ENCODE measurements at places on chromosomes 16 and 17.

- no peak for DNase-seq
Observed at GRCh38 chr17:63222655-63223054, 223.5 kb downstream of the CYB561 start.

DNA sequence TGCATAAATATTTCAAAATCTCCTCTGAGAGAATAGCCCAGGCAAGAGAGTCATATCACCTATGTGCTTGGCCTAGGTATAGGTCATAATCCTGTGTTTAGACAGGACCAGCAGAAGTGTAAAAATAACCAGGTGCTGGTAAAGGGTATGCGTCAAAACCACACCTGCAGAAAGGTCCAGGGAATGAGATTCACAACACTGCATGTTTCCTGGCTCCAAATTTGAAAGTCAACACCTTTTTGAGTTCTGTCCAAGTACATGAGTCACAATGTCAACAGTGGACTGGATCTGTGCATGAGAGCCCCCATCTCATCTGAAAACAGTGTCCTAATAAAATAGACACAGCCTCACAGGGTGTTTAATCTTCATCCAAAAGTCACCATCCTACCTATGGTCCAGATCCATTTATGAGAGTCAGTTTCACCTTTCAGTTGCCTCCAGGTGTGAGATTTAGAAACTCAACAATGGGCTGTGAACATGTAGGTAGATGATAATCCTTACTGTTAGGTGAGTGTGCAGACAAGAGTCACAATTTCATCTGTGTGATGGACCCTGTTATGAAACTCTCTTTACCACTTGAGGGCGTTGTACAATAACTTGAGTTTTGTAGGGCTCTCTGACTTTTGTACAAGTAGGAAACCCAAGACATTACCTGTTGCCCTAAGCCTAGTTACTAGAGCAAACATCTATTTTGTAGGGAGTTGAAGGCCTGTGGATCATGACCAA lies 2100.7 kb downstream of the TP53TG3F start:
- DNase-seq = no peak

- no peak for DNase-seq
Observed at GRCh38 chr16:2739625-2740430, 12.6 kb upstream of the SRRM2 start.

- peak; percentile 62 for DNase-seq
Observed at GRCh38 chr16:57475711-57476339, 10.5 kb downstream of the DOK4 start.

DNA sequence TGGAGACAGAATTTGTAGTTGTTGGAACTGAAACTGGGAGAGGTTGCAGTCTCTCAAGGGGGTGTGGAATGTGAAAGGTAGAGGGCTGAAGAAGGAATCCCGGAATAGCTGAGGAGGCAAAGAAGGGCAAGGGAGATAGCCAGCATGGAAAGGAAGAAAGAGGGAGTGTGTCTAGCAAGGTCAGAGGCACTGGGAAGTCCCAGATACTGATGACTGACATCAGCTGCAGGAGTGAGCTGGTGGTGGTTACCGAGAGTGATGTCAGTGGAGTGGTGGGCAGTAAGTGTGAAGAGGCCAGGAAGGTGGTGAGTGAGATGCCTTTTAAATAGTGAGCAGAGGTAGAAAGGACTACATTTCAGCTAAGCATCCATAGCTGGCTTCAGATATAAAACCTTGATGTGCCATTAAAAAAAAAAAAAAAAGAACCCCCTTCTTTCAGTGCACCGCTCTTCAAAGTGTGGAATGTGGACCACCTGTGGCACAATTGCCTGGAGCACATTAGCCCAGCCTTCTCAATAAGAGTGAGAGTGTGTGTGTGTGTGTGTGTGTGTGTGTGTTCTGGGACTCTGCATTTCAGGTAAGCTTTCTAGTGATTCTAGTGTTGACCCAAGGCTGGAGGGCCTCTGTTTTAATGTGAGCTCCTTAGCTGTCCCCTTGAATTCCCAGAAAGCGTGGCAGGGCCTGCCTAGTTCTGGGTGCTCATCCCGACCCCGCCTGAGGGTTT lies 8.5 kb downstream of the PRMT7 start:
- DNase-seq = no peak

DNA sequence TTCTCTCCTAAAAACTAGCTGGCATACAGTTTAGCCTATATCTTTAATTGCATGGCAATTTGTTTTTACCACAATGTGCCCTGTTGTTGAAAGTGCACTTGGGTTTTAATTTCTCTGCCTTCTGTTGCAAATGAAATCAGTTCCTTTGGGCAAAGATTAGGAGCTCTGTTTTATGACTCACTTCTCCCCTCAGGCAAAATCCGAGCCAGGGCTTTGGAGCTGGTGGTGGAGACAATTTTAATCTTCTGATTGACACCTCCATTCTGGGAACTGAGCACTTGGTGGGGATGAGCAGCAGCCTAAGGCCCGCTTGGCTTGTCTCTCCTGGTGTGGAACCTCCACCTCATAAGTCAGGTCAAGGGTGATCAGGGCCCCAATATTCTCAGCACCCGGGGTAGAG lies 13.3 kb upstream of the MYH8 start:
- DNase-seq = no peak

DNA sequence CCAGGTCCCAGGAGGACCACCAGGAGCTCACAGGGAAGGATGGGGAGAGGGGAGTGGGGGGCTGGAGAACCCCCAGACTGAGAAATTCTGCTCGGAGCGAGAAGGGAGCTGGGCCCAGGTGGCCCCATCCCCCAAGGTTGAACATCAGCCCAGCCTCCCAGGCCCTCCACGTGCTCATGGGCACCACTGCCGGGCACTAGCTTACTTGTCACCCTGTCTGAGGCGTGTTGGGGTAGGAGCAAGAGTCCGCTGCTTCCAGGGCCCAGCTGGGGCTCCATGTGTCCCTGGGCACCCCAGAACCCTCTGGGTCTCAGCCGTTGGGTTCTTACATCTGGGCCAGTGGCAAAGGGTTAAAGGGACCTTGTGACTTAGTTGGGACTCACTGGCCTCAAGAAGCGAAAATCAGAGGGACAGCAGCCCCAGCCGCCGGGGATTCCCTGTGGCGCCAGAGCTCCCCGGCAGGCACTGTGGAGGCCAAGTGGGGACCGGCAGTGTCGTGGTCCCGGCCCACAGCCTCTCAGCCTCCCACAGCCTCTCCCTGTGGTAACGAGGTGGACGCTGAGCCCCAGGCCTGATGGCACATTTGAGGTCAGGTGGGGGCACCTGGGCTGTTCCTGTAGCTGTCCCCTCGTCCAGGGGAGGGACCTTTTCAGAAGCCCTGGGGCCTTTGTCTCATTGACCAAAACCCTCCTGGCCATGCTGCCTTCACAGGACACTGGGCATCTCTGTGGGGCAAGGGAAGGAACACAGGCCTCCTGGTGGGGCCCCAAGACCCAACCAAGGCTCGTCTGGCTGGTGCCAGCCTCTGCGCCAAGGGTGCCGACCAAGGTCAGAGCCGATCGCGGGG lies 33.7 kb upstream of the CDH15 start:
- no peak for DNase-seq

GRCh38 chr16:73016488-73016830 lies 31.5 kb downstream of the ZFHX3 start:
- no peak for DNase-seq

- no peak for DNase-seq
Observed at GRCh38 chr17:15648386-15648785, 28.9 kb upstream of the FBXW10B start.

GRCh38 chr16:23587726-23588125 lies 8.4 kb downstream of the NDUFAB1 start:
- no peak for DNase-seq

GRCh38 chr17:61420052-61420451 lies 20.4 kb downstream of the TBX2 start:
- DNase-seq = no peak

DNA sequence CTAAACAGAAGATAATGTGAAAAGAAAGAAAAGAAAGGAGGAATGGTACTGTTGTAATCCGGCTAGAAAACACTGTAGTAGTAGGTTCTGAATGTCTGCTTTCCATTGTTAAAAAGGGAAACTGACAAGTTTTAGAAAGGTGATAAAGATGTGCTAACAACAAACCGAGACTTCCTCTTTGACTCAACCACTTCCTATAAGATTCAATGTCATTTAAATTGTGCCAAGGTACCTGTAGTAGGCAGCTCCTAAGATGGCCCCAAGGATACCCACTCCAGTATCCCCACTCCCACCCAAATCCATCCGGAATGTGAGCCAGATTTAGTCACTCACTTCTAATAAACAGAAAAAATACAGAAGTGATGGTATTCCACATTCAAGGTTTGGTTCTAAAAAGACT lies 31.2 kb downstream of the XYLT1 start:
- DNase-seq = peak; percentile 39

DNA sequence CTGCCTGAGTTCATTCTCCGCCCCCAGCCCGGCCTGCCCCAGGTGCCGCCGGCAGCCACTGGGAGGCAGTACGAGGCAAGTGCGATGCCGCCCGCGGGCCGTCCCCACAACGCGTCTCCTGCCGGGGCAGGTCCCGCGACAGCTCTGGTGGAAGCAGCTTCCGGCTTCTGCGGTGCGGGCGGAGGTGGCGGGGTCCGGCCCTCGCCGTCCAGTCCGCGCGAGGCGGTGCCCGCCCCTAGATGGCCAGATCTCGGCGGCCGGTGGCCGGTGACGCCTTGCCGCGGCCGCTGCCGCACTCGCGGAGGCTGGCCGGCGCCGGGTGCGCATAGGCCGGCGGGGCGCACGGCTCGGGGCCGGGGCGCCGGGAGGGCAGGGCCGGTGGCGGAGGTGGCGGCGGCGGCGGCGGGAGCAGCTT lies 1.8 kb downstream of the GJD3 start:
- peak; percentile 77 for DNase-seq

GRCh38 chr17:56290802-56291118 lies 137.5 kb downstream of the ANKFN1 start:
- no peak for DNase-seq

DNA sequence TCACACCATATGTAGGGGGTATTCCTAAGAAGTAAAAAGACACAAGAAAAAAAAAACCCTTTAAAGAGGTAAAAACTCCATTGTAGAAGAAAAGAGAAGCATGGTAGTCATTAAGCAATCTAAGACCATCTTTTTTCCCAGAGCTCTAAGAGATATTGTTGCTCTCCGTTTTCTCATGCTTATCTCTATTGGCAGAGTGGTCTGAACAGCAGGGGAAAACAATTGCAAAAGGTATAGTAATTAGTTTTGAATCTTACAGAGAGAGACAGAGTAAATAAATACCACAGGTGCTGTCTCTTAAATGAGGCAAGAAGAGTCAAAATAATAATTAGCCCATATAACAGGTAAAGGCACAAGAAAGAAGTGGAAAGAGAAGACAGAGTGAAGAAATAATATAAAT lies 821.4 kb upstream of the CA10 start:
- no peak for DNase-seq

GRCh38 chr17:30477774-30478115 lies 537 bp downstream of the GOSR1 start:
- peak; percentile 42 for DNase-seq

DNA sequence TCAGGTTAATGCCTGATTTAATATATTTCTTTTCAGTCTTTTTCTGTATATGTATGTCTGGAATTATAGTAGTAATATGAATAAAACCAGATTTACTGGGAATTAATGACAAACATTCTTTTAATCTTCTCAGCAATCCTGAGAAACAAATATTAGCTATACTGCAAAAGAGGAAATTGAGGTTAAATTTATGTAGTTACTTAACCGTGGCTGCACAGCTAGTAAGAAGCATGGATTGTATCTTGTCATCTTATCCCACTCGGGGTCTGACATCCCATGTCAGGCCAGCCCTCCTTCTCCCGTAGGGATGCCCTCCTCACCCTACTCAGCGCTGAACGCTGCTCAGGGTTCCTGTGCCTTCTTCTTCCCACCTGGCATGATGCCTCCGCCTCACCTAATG lies 143.0 kb downstream of the FTO start:
- no peak for DNase-seq

DNA sequence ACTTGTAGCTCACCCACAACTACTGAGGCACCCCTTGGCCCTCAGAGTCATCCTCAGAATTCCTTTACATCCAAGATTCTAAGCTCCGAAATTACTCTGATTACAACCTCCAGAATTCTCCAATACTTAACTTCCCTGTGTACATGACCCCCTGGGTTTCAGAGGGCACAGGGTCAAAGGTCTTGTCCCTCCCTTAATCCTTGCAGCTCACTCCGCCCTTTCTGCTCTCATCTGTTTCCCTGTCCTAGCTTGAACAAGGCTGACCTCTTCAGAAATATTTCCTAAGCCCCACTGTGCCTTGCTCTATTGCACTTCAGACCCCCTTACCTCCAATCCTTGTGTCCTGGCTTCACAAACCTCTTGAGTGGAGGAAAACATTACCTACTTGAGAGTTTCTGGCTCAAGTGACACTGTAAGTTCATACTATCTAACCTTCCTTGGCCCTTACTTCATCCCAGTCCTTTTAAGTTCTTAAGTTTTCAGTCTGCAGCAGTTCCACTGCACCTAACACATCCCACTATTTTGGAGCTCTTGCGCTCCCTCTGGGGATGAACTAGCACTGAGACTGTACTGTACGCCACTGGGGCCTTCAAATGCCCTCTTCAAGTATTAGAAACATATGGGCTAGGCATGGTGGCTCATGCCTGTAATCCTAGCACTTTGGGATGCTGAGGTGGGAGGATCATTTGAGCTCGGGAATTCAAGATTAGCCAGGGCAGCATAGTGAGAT lies 6.2 kb downstream of the N4BP1 start:
- no peak for DNase-seq

DNA sequence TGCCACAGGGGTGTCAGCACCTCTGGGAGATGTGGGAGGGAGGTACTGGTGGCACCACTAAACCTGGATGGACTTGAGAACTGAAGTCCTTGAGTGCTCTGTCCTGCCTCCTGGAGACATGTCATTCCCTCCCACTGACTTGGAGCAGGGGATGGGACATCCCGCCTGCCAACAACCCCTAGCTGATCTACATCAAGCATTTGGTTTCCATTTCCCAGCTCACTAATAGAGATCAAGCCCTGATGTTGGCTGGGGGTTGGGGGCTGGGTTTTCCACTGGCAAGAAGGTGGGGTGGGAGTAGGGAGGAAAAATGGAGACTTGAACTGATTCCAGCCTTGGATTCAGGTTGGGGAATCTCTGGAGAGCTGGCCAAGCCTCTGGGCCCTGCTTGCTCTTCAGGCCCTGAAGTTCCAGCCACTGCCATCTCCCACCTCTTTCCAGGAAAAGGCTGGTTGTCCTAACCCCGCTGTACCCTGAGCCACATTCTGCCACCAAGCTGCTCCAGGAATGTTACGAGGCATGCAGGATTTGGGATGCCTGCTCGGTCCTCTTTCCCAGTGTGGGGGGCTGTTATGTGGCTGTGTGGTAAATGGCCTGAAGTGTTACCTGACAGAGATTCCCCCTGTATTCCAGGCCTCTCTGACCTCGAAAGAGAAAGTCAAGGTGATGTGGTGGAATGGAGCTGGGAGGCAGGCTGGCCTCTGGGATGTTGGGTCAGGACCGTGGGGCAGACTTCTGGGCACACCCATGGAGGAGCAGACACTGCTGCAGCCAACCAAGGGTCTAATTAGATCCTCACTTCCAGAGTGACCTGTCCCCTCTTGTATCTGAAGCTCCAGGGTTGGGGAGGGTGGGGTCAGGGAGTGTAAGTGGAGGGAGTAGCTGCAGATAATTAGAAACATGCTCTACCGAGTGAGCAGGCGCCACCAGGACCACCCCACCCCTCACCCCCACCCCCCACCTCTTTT lies 16.7 kb downstream of the IGFBP4 start:
- DNase-seq = no peak
